SW480 (cell line): ENCODE measurements at places on chromosomes 7 and 10.

GRCh38 chr7:73699370-73700068, 16.1 kb downstream of the BUD23 start:
- no peak for DNase-seq

DNA sequence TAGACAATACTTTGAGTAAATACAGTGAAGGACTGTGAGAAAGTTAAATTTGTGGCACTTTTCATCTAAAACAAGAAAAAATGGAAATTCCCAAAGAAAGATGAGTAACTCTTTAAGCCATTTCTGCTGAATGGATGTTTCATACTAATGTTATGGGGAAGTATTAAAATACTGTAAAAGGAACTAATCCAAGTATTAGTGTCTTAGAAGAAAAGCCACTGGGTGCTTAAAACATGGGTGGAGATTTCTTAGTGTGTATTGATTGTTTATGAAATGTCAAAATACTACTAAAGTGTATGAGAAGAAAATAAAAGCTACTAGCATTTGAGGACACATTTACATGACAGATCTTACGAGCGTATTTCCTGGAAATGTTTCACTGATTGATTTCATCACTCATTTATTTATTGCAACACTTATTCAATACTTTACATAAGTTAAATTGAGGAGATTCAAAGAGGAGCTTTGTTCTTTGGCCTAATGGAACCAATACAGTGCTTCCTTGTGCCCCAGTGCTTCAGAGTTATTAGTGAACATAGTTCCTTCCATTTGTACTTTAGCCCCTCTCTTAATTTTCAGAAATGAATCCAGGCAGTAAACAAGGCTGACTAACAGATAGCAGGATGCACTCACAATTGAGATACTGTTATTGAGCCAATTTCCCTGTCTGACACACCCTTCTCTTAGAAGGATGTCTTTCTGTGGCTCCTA, 155.5 kb upstream of the AHR start:
- DNase-seq = peak; percentile 13

DNA sequence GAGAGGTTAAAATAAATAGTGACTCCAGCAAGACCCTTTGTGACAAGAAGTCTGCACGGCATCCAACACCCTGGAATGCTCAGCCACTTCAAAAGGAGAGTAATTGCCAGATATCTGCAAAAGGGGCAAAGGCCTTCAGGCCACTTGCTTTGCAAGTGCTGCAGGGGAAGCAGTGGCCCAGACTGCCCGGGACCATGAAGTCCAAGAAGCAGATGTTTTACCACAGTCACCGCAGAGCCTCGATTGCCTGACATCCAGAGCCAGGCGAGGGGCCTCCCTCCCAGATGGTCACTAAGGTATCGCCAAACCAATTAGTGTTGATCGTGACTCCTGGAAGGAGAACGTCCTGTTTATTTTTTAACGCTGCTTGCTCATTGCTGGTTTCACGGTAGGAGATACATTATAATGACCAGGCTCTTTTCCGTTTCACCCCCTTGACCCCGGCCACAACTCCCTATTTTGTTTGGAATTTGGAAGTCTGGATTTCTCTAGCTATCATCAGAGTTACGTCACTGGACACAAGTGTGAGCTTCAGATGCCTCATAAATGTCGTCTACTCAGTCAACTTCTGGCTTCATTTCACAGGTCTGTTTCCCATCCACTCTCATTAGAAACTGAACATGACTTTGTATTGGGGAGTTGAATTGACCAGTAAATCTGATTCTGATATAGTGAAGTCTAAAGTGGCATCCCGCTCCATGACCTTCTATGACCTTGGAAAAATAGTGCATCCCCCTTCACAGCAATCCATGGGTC, 276.2 kb downstream of the WDR11 start:
- DNase-seq = no peak

DNA sequence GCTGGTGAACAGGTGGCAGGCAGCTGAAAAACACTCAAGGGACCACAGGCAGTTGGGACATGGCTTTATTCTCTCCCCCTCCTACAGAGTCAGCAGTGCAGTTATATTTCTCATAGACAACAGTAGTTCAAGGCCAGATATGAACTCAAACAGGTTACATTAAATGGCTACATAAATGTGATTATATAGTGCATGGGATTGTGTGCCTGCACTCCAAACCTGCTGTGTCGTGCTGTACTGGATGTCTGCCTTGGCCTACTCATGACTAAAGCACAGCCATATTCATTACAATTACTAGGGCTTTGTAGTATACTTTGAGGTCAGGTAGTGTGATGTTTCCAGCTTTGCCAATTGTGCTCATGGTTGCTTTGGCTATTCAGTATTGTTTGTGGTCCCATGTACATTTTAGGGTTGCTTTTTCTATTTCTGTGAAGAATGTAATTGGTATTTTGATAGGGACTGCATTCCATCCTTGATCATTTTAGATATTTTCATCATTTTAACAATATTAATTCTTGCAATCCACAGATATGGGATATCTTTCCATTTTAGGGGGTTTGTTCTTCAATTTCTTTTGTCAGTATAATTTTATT, 393.6 kb downstream of the CNTNAP2 start:
- DNase-seq = peak; percentile 2

DNA sequence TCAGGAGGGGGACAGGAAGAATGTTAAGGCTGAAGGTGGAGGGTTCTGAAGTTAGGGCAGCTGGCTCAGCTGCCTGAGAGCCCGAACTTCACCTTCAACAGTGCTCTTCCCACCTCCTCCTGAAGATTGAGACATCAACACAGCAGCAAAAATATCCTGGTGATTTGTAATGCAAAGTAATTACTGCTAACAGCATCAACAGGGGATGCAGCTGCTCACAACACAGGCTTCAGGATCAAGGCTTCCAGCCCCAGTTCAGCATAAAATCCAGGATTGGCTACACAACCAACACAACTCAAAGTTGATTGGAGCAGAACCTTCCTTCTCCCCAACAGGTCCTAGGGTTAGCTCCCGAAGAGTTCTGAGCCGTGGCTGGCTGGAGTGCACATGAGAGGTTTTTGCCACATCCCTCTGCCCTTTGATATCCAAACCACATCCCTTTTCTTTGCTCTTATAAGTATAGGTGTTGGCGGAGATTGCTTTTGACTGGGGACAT, 242.4 kb downstream of the KIAA1217 start:
- DNase-seq = peak; percentile 84

GRCh38 chr7:132187869-132188789, 388.1 kb downstream of the PLXNA4 start:
- DNase-seq = no peak

- DNase-seq = no peak
These were observed 17.4 kb upstream of the SORBS1 start for GRCh38 chr10:95578619-95579018.

DNA sequence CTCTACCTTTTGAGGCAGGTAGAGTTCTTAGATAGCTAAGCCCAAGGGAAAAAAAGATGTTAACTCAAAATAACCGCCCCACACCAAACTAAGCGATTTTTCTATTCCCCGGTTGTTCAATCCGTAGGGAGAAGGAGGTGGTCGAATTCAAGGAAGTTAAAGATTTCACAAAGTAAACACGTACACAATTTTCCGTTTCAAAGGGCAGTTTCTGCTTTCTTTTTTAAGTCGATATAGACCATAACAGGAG, 842 bp downstream of the KBTBD2 start:
- no peak for DNase-seq

DNA sequence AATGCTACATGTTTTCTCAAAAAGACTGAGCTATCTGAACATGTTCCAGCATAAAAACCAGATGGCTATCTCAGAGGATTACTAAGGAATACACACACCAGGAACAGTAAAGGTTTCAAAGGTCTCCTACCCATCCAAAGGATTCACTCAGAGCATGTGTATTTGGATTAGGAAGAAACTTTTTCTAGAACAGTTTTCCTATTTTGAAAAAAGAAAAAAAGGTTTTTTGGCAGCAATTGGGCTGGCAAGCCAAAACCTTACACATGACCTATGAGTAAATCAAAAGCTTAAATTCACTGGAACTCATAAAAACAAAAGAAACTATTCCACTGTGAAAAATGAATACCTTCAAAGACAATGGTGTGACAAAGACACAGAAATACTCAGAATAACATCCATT, 9.6 kb downstream of the TPK1 start:
- DNase-seq = no peak

GRCh38 chr10:12741360-12741804, 260.1 kb downstream of the CCDC3 start:
- no peak for DNase-seq

- DNase-seq = no peak
These were observed 13.4 kb downstream of the TASOR2 start for GRCh38 chr10:5698062-5698461.

- DNase-seq = no peak
These were observed 54.7 kb downstream of the MAPK8 start for GRCh38 chr10:48361176-48361575.

DNA sequence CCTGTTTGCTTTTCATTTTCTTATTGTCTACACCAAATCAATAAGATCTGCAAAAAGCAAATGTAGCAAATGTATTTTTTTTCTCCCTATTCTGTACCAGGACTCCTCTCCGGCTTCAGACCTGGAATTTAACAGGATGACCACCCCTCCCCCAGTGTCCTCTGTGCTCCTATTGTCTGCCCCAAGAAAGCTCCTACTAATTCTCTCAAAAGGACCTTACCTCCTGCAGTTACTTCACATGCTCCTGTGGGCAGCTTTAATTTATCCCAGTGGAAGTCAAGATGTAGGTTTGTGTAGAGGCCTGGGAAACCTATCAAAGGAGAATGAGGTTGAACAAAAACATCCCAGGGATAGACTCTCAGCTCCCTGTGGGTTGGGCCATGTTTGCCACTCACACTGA, 31.3 kb downstream of the PLXNA4 start:
- no peak for DNase-seq

- DNase-seq = peak; percentile 41
These were observed 57.6 kb downstream of the MMRN2 start for GRCh38 chr10:86899670-86900276.

DNA sequence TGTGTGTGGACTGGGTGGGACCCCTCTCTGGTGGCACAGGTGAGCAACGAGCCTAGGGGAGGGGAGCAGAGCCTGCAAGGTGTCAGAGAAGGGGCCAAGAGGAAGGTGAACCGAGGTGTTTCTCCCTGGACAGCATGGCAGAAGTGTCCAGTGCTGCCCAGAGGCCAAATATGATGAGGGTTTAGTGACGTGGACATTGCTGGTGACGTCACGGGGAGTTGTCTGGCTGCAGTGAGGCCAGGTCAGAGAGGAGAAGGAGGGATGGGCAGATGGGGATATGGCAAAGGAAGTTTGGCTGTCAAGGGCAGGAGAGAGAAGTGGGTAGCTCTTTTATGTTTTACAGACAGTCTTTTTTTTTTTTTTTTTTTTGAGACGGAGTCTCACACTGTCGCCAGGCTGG, 2.6 kb upstream of the ZNF853 start:
- no peak for DNase-seq

GRCh38 chr10:46020344-46020657, 10.1 kb downstream of the NCOA4 start:
- DNase-seq = no peak

DNA sequence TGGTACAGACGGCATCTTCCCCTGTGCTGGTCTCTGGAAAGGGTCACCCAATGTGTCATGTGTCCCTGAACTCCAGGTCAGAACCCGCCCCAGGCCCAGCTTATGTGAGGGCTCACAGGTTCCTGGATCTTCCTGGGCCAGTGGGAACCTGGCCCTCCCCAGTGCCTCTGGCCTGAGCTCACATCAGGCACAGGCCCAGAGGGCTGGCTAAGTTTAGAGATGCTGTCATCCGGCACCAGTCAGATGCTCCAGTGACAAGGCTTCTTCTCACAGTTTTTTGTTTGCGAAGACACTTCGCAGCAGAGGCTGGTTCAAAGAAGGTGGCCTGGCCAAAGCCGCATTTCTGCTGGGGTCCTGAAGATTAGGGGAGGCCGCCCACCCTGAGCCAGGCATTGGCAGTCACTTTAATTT, 11.8 kb downstream of the CAMK2B start:
- DNase-seq = no peak

- DNase-seq = peak; percentile 39
These were observed 24.0 kb downstream of the ZPBP start for GRCh38 chr7:50068850-50069551.

DNA sequence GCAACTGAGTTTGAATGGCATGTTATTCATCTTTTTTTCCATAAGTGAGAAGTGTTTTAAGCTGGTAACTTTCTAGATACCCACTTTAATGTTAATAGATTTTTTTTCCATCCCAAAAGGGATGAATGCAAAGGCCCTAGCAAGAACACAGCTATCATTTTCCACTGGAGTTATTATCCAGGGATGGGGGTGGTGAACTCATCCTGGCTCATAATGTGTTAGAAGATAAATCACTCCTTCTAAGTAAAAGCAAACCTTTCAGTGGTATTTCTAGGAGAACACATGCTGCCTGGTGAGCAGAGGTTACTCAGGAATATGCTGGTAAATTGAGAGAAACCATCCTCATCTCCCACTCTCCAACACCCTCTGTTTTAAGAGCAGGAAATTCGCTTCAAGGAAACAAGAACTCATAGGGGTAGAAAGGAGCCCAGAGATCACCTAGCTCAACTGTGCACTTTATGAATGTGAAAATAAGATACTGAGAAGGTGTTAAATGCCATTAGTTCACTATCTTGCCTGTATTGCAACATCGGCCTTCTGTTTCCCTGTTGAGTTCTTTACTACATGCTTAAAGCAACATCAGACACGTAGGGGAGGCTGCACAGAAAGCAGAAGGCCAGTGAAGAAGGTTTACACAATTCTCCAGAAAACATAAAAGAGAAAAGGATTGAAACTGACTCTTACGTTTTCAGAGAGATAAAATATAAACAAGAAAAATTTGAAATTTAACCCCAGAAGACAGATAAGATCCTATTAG, 264.0 kb upstream of the PRKCQ start:
- no peak for DNase-seq

GRCh38 chr10:123965973-123966895, 74.6 kb upstream of the CPXM2 start:
- no peak for DNase-seq

DNA sequence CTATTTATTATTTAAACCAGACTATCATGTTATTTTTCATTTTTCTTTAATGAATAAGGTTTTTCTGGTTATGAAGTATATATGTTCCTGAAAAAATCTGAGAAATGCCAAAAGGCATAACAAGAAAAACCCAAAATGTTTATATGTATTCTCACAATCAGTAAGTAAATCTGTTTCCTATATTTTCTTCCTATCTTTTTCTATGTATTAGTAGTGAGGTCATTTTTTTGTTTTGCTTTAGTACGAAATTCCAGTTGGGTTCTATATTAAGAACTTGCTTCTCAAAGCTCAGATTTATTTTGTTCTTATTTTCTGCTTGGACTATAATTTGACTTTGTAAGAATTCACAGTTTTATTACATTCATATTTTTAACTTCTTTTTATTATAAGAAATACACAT, 287.5 kb upstream of the NFE2L3 start:
- no peak for DNase-seq

DNA sequence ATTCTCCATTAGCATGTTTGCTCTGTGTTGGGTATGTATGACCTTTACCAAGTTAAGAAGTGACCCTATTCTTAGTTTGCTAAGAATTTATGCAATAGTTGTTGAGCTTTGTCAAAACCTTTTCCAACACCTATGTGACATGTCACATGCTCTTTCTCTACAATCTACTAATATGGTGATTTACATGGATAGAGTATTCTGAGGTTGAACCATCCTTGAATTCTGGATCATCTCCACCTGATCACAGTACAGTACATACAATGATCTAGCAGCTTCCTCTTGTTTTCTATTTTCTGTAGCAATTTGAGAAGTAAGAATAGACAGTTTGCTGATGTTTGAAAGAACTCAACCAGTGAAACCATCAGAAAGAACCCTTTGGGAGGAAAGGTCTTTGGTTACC, 101.2 kb upstream of the PDGFA start:
- no peak for DNase-seq
